Stimulated activated CD8-positive, alpha-beta memory T cell treated with anti-CD3 and anti-CD28 coated beads, Interleukin-4, amount 100 ng/mL, for 48 hours (primary cell): ENCODE measurements at places on chromosomes 16 and 17.

- DNase-seq = no peak
Measured at GRCh38 chr17:78345791-78346494, 13.9 kb downstream of the SOCS3 start.

GRCh38 chr16:52912565-52913173, 140.0 kb downstream of the CHD9NB start:
- DNase-seq = peak; percentile 62

GRCh38 chr17:67043283-67043682, 1.1 kb upstream of the CACNG1 start:
- no peak for DNase-seq

GRCh38 chr16:82506692-82507670, 119.8 kb upstream of the CDH13 start:
- no peak for DNase-seq

DNA sequence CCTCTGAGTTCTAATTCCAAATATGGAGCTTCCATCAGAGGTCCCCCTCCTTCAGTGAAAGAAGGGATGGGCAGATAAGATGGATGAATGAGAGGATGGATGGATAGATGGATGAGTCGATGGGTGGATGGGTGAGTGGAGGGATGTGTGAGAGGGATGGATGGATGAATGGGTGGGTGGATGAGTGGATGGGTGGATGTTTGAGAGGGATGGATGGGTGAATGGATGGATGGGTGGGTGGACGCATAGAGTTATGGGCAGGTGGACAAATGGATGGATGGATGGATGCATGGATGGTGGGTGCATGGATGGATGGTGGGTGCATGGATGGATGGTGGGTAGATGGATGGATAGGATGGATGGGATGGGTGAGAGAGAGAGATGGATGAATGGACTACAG, 69.0 kb downstream of the MGAT5B start:
- no peak for DNase-seq

- no peak for DNase-seq
Measured at GRCh38 chr17:15480204-15480603, 12.8 kb upstream of the CDRT4 start.

- DNase-seq = no peak
Measured at GRCh38 chr17:61996916-61997605, 68.0 kb downstream of the MED13 start.

GRCh38 chr16:19810817-19811731, 73.6 kb downstream of the GPRC5B start:
- no peak for DNase-seq

GRCh38 chr17:73404246-73404645, 92.4 kb upstream of the CDC42EP4 start:
- DNase-seq = no peak

- DNase-seq = no peak
Measured at GRCh38 chr17:14815079-14815478, 450.0 kb downstream of the PMP22 start.

GRCh38 chr17:19507775-19508576, 25.7 kb upstream of the SLC47A1 start:
- peak; percentile 92 for DNase-seq

DNA sequence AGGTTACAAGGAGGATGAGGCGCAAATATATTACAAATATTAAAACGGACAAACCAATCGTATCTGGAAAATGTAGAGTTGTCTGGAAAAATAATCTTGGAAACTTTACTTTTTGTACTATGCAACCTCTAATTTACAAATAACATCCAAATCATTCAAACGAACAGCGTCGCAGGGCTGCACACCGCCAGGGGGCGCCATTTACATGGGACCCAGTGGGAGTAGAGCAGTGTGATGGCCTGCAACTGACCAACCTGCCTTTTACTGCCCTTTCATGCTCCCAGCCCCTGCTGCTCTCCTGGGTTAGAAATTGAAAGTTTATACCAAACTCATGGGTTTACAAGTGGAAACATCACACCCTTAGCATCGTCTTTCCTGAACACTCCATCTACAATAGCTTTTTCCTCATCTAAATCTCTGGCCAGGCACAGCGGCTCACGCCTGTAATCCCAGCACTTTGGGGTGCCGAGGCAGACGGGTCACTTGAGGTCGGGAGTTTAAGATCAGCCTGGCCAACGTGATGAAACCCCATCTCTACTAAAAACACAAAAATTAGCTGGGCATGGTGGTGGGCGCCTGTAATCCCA, 10.0 kb downstream of the PITPNC1 start:
- DNase-seq = peak; percentile 90

DNA sequence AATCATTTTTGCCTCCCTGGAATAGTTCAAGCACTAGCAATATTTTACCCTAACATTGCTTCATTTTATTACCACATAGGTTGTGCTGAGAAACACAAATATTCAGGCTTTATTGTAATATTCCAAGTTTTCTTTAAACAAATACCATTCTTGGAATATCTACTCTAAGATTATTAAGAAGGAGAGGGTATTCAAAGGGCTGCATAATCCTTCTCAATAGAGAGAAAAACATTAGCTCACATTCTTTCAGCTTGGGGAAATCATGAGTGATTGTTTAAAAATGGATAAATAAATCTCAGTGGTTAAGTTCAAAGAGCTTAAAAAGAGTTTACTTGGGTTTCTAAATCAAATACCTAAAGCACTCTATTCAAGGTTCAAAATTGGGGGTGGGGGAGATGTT, 111.9 kb upstream of the CORO6 start:
- no peak for DNase-seq

DNA sequence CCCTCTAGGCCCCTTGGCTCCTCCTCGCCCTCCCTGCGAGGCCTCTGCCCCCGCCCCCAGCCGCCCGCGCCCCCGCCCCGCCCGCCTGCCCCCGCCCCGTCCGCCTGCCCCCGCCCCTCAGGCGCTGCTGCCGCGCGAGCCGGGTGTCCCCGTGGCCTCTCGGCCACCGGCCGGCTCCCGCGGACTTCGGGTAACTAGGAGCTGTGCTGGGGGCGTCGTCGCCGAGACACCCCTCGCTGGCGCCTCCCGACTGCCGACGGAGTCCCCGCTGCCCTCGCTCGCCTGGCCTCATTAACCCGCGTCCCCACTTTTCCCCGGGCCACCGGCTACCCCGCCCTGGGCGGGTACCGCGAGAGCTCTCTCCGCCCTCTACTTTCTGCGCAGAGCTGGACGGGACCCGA, at the start of gene TLCD1:
Gene TLCD1, minus strand, starts transcription at position 8 of the 401 bp plus-strand sequence. CDS start 136 bp downstream, outside the sequence.
- DNase-seq = peak; percentile 84

- DNase-seq = no peak
Measured at GRCh38 chr16:83727751-83728352, 79.9 kb upstream of the HSBP1 start.

- DNase-seq = no peak
Measured at GRCh38 chr17:11645426-11645825, 47.2 kb downstream of the DNAH9 start.

DNA sequence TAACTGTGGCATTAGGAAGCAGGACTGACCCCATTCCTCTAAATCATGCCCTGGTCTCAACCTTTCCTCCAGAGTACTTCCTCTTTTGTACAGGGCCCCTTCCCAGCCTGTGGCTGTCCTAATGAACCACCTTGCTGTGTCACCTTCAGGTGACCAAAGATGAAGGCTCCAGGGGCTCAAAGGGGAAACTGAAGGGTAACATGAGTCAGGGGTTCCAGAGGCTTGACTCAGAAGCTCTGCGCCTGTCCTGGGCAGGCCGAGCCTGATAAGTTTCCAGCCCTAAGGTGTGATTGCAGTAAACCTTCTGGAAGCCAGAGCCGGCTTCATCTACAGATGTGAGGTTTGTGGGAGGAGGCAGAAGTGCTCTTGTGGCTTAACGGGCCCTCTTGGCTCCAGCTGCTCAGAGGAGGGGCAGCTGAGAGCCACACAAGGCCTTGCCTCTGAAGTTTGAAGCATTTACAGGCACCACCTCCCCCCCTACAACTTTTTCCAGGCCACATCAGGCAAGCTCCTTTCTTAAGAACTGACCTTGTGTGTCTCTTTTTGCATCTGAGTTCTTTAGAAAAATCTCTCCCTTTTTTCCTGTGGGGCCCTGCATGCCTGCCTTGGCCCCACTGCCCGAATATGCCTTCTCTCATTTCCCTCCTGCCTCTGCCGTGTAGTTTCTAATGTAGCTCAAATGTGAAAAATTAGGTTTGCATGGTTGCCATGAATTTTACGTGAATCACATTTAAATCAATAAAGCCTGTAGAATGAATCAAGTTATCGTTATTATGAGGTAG, 149.9 kb downstream of the CLEC16A start:
- DNase-seq = peak; percentile 81

GRCh38 chr17:45976755-45977505, 22.1 kb upstream of the STH start:
- no peak for DNase-seq

GRCh38 chr16:31084584-31085302, 4.0 kb downstream of the PRSS53 start:
- DNase-seq = no peak

DNA sequence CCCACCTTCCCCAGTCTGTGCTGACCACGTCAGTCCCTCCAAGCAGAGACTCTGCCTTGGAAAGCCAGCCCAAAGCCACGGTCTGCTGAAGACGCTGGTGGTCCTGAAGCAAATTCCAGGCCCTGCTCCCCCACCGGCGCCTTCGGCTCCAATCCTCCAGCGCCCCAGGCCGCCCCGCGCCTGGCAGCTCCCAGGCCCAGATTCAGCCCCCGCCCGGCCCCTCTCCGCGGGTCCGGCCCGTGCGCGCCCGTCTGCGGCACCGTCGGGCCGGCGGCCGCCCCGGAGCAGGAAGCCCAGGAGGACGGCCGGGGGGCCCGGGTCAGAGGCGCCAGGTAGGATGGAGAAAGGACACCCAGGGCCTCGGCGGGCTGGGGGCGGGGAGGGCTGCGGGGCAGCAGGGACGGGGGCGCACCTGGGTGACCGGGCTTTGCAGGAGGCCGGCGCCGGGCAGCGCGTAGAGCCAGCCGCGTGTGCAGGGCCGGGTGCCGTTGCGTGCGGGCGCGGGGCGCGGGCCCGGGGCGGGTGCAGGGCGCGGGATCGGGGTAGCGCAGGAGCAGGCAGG, 594 bp upstream of the SLC22A31 start:
- DNase-seq = no peak

DNA sequence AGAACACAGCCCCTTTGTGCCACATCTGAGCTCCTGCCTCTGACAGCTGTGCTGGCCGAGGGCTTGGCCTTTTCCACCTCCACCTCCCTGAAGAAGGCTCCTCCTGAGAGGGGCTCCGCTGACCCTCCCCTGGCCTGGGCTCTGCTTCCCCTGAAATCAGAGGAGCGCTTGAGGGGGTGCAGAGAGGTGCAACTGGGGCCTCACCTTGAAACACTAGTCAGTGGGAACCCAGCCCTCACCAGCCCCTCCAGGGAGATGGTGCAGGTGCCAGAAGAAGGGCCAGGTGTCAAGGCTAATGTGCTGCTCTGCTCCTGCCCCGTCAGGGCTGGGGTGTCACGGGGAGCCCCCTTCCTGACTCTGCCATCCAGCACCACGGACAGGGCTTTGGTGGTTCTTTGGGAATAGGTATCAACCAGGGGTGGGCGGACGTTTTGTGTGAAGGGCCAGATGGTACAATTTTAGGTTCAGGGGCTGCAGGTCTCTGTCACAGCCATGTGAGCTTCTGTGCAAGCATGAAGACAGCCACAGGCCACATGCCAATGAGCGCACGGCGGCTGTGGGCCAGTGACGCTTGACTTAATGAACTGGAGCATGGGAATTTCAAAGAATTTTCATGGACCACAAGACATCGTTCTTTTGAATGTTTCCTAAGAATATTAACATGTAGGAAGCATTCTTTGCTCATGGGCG, 2.1 kb upstream of the ZG16B start:
- DNase-seq = no peak

DNA sequence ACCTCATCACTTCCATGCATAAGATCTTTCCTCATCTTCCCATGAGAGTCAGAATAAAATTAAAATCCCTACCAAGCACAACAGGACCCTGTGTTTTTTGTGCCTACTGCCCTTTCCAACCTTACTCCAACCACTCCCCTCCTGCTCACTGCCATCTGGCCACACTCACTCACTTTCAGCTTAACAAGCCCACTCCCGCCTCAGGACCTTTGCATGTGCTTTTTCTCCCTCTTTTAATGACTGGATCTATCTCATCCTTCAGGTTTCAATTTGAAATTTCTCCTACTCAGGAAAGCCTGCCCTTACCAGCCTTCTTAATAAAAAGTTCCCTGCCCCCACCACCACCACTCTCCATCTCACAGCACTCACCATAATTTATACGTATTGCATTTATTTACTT, 14.7 kb downstream of the C17orf67 start:
- no peak for DNase-seq

DNA sequence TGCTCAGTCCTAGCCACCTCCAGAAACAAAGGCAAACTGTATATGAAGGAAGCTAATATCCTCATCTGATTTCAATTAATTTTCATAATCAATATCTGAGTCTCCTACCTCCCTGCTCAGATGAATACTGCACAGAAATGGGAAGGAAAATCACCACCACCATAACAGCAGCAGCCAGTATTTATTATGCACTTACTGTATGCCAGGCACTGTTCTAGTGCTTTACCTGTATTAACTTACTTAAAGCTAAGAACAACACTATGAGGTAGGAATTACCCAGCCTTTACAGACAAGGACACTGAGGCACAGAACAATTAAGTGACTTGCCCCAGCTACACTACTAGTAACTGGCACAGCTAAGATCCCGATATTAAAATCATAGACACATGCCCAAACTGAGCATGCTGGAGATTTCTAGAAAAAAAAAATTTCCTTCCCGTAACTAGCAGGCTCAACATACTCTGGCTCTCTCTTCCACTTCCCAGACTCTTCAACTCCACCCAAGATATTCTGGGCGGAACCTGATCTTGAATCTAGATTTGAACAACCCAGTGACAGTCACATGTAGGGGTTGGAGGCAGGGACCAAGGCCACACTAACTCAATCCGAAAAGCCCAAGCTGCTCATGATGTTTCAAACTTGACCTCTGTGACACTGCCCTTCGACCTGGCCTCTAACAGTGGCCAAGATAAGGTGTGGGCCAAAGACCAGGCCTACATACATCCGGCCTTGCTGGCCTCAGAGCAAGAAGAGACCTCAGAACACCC, 3.9 kb downstream of the TRIM25 start:
- DNase-seq = no peak

GRCh38 chr17:59254742-59255141, 34.4 kb downstream of the GDPD1 start:
- DNase-seq = no peak

DNA sequence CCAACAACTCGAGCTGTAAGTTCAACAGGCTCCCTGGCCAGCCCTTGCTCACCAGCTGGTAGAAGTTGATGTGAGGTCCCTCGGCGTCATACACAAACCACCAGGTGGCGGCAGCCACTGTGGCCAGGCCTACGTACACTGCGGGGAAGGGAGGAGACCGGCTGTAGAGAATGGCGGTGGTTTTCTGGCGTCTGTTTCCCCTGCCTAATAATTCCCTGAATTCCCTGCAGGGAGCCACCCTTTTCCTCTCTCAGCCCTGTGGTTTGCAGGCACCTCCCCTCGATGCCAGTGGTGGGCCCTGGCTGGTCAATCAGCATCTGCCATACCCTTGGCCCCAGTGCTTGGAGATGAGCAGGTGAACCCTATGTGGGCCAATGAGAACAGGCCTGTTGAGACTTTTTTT, 18.9 kb upstream of the P2RX1 start:
- peak; percentile 44 for DNase-seq

GRCh38 chr16:66525396-66526180, 24.3 kb downstream of the TK2 start:
- DNase-seq = no peak

GRCh38 chr17:63699638-63700527, at the start of gene LIMD2:
LIMD2 (minus strand) TSS chr17:63700125; CDS start chr17:63699298, 827 bp downstream.
- DNase-seq = peak; percentile 84
